ENCODE measurements at places on chromosomes 3 and 15.

GRCh38 chr3:143163562-143164100 lies 44.1 kb downstream of the CHST2 start:
- no peak for DNase-seq

GRCh38 chr3:158631981-158632380 lies 12.3 kb upstream of the GFM1 start:
- DNase-seq, result no peak

- no peak for DNase-seq
Measured at GRCh38 chr3:39082666-39083313, 24.6 kb downstream of the GORASP1 start.

DNA sequence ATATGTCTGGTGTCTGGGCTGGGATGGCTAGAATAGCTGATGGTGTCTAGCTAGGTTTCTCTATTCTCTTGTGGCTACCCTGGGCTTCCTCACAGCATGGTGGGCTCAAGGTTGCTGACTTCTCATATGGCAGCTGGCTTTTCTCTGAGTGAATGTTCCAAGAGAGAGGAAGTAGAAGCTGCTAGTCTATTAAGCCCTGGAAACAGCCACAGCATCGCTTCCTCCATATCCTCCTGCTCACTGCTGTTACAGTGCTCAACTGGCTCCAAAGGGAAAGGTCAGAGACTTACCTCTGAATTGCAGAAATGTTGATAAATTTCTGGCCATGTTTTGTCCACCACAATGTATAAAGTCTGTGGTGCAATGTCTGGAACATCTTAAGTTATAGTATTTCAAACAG lies 299.9 kb upstream of the ADAMTS9 start:
- no peak for DNase-seq

GRCh38 chr3:196357905-196358304 lies 19.7 kb upstream of the TM4SF19 start:
- DNase-seq, result no peak

DNA sequence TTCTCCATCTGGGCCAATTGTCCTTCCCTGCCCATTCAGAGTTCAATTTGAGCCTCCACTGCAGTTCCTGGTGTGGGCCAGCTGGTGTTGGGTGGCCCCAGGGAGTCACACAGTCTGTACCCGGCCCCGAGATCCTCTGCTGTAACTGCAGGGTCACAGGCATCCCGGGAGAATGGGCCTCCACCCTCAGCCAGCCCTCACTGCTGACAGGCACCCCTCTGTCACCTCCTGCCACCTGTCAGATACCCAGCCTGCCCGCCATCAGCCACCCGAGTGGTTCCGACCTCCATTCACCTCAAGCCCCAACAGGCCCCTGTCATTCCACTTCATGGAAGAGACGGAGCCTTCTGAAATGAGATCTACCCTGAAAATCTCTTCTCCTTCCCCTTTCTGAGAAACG lies 73.2 kb downstream of the ST8SIA2 start:
- no peak for DNase-seq

GRCh38 chr3:184361932-184362667 lies 590 bp downstream of the POLR2H start:
- DNase-seq, result peak; percentile 85

GRCh38 chr15:40471105-40471807 lies 472 bp downstream of the CHST14 start:
- DNase-seq, result peak; percentile 27

DNA sequence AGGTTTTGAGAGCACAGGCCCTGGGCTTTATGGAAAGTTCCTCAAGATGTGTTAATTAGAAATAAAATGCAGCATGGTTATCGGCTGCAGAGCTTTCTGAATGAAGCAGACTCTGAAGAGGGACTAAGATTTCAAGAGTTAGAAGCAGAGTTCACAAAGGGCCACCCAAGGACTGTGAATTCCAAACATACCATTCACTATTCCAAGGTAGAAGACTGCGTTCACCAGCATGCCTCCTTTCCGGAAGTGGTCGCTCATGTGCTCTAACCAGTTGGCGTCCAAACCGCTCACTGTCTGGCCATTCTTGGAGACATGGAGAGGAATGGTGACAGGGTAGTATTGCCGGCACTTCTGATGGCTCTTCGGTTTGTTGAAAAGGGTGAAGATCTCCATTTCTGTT lies 104.9 kb downstream of the OXNAD1 start:
- DNase-seq, result no peak

GRCh38 chr3:128195369-128195768 lies 42.1 kb downstream of the EEFSEC start:
- no peak for DNase-seq

DNA sequence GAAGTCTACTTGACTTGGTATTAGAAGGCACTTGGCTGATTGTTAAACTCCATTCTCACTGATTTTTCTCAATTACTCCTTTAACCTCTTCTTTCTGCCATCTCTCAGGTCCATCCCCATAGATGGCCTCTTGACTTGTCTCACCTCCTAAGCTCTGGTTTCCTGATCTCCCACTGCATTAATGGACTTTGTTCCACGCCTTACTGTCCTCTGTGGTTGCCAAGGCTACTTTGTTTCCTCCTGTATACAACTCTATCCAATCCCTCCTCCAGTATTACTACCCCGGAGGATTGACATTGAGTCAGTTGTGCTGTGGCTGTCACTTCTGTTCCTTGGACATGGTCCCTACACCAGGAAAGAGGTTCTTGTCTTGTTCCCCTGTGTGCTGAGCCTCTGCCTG lies 10.6 kb upstream of the GLCE start:
- DNase-seq, result no peak

DNA sequence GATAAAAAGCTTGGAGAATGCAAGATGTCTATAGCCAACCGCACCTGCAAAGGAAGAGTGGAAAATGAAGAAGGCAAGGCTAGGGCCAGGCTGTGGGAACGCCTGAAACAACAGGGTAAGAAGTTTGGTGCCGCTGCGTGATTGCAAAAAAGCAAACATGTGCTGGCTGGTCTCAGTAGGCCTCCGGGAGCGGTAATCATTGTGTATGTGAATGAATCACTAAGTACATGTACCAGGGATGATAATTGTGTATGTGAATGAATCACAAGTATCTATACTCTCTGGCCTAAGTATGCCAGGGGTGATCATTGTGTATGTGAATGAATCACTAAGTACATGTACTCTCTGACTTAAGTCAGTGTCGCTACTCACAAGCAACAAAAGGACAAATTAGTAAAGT lies 40.3 kb upstream of the PARL start:
- DNase-seq, result no peak

DNA sequence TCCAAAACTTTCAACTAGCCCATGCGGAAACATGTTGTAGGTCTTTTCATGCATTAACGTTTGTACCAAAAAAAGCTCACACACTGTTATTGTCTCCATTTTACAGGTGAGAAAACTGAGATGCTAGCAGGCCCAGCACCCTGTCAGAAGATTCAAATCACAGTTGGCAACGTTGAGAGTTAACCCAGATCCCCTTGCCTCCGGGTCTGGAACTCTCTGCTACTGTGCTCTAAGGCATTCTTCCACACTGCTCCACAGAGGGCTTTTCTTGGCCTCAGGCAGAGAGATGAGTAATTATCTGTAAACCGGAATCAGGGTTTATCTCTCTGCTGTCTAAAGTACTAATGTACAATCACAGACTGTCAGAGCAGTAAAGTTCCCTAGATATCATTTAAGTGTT lies 186.0 kb upstream of the LPP start:
- DNase-seq, result no peak

DNA sequence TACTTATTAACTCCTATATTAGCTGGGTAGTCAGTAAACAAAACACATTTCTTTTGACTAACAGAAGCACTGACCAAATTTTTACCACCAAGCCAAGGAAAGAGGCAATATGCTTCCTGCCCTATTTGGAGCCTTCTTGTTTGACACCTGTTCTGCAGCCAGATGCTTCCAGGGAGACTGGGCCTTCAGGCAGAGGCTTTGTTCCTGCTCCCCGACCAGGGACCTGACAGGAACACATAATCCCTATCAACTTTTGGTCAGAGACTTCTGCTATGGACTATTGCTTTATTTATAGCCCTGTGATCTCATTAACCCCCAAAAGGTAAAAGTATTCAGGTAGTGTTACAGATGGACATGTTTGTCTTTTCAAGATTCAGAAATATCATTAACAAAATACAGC lies 541.3 kb downstream of the NTRK3 start:
- DNase-seq, result no peak

DNA sequence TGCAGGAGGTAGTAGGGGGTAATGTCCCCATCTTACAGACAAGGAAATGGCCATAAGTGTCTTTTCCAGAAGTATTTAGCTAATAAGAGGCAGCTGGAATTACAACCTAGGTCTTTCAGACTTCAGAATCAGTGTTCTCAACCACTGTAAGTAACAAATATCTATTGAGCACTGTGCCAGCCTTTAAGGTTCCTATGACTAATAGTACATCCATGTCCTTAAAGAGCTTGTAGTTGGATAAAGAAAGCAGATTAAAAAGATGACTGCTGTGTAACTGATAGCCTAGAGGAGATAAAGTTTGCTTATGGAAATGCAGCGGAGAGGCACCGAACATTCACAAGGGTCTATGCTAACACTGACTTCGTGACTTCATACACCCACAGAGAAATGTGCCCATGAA lies 136.0 kb downstream of the KCNMB2 start:
- no peak for DNase-seq

GRCh38 chr3:64612082-64612860 lies 75.5 kb downstream of the ADAMTS9 start:
- no peak for DNase-seq

DNA sequence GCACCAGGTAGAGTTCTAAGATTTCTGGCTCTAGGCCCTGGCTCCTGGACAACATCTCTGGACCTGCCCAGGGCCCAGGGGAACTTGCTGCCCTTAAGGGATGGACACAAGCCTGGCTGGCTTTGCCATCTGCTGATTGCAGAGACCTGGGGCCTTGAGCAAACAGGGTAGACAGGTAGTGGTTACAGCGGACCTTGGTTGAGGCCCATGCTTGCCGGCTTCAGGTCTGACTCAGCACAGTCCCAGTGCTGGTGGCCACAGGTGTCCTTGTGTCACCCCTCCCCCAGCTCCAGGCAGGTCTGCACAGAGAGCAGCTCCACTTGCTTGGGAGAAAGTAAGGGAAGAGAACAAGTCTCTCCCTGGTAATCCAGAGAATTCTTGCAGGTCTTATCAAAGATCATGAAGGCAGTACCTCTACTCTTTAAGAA lies 15.9 kb upstream of the ACTL6A start:
- no peak for DNase-seq

GRCh38 chr3:106277731-106278130 lies 408.9 kb upstream of the CBLB start:
- DNase-seq, result no peak

DNA sequence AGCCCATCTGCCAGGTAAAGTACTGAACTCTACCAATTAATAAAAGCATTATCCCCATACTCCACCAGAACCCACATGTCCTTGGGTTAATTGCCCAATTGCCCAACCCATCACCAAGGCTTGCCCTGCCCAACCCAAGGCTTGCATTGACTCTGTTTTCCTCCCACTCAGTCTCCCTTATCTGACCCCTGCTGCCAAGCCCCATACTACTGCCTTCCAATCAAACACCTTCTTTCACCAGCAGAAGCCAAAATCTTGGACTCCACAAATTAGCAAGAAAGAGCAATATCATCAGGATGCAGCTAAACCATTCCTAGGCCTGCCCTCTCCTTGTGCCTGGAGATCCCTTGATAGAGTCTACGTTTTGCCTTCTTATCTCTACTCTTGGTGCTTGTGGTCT lies 602.9 kb downstream of the NTRK3 start:
- no peak for DNase-seq

GRCh38 chr3:6351752-6352151 lies 509.2 kb upstream of the GRM7 start:
- DNase-seq, result no peak

GRCh38 chr15:70385052-70385451 lies 287.3 kb upstream of the TLE3 start:
- no peak for DNase-seq

- no peak for DNase-seq
Measured at GRCh38 chr15:81111510-81112470, 22.3 kb upstream of the CFAP161 start.

GRCh38 chr3:154228561-154229216 lies 95.6 kb downstream of the DHX36 start:
- DNase-seq, result no peak

- DNase-seq, result no peak
Measured at GRCh38 chr15:57969355-57969754, 96.2 kb downstream of the ALDH1A2 start.

Data from NCI-H2081 (cell line).